Choroid plexus epithelial cell (primary cell): ENCODE measurements at places on chromosomes 5 and 9.
A peak's percentile ranks its signal among the peaks of the same experiment; 100 is the strongest.

DNA sequence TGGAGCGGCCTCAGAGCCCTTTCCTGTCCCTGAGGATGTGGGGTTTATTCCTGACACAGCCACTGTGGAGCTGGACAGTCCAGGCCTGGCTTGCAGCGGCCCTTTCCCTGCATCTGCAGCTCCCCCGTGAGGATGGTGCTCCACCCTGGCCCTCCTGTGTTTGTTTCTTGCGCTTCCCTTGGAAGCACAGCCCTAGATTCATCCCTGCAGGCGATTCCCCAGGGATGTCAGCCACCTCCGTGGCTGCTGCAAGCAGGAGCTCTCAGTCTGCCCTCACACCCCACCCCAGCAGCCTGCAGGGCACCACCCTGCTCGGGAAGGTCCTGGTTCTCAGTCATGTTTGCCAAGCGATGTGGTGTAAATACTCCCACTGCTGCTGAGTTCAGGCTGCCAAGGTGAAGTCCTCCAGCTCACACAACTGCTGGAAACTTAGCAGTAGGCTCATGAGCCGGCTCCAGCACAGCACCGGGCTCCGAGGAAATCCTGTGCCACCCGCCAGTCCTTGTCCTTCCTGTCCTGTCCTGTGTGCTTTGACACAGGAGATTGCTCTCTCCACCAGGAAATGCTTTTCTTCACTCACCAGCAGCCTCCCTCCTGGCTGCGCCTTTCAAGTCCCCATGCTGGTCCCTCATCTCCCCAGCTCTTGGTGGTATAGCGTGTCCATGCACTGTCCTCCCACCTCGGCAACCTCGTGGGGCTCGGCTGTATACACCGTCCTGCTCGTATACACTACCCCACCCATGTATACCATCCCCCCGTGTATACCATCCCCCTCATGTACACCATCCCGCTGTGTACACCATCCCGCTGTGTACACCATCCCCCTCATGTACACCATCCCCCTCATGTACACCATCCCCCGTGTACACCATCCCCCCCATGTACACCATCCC, 16.2 kb downstream of the ROPN1L start:
- no peak for DNase-seq

GRCh38 chr5:123450114-123450513, 26.9 kb upstream of the CEP120 start:
- DNase-seq = no peak

DNA sequence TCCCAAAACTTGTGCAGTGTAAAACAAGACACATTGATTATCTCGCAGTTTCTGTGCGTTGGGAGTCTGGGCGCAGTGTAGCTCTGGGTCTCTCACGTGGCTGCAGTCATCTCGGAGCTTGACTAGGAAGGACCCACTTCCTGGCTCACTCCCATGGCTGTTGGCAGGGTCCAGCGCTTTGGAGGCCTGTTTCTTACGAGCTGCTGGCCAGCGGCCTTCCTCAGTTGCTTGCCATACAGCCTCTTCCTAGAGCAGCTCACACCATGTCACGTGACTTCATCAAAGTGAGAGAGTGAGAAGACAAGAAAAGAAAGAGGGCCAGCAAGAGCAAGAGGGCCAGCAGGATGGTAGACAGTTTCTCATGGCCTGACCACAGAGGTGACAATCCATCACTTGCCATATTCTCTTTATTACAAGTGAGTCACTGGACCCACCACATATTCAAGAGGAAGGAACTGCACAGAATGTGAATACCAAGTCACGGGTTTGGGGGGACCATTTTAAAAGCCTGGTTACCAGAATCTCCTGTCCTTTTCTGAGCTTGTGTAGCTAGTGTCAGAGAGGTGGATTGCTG, 36.2 kb downstream of the MCCC2 start:
- DNase-seq = no peak

DNA sequence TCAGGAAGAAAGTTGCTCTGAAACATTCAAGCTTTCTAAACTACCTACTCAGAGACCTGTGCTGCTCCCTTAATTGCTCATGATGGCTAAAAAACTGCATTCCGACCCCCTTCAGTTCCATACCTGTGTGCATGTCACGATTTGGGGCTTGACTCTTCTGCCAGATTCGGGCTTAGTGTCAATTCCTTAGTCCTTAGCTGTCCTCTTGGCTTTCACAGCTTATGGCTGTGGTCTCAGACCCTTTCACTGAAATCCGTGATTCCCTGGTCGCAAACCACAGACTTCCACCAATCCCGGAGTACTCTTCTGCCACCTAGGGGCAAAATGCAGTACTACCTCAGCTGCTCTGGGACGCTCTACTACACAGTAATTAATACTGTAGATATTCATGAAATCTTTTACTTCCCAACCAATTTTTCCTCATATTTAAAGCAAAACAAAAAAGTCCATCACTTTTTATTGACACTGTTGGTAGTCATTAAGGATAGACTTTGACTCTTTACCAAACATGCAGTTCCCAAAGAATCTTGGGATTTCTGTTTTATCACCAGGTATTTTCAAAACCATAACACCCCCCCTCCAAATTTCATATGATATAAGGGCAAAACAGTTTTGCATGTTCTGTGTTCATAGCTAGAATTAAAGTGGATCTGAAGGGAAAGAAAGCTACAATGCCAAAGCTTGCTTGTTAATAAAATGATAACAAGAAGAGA, 617.4 kb downstream of the SLCO4C1 start:
- peak; percentile 69 for DNase-seq

DNA sequence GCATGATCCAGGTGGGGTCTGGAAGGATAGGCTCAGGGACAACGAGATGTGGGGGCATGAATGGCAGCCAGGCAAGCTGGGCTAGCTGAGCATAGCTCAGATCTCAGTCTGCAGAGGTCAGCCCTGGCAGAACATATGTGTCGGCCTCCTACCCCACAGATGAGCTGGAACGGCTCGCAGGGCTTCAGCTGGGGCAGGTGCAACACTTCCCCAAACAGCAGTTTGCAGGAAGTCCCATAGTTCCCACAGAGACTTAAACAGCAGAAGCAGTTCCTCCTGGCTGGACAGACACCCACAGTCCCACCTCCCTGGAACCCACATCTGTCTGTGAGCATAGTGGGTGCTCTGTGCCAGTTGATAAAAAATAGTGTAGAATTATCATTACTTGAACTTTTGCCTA, 404.6 kb downstream of the GADD45G start:
- no peak for DNase-seq

DNA sequence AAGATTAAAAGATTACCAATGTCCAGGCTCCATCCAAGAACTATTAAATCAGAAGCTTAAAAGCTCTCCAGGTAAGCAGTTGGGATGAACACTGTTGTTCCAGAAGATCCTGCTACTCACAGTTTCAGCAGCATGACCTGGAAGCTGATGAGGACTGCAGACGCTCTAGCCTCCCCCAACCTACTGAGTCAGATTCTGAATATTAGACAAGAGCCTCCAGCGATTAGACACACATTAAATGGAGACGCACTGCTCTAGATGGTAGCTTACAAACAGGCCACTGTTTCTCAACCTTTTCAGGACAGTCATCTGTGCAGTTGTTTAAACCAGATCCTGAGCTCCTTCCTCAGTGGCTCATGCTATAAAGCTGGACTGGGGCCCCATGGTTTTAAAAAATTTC, 54.3 kb downstream of the MTMR12 start:
- DNase-seq = no peak

- no peak for DNase-seq
Measured at GRCh38 chr9:106106396-106106795, 412.1 kb downstream of the TMEM38B start.
